ENCODE measurements at places on chromosomes 12 and 14. TPM values are rescaled to one million over a fixed set of nuclear protein-coding genes. Genes with fewer than 3 reads are reported as not detected.

SERPINA9 gene
- total RNA-seq = not detected

GNB3 gene
- total RNA-seq = 1.5 TPM

KRT2 gene
- total RNA-seq = not detected

NKX2-1 gene
- not detected for total RNA-seq

RERGL gene
- total RNA-seq = not detected

LACRT gene
- total RNA-seq = not detected

IFI27 gene
- 168 TPM for total RNA-seq

DCN gene
- 21.3 TPM for total RNA-seq

RERG gene
- total RNA-seq = not detected

TAS2R46 gene
- total RNA-seq = 3.1 TPM

All from endothelial cell of coronary artery (primary cell).